ENCODE measurements at places on chromosomes 4 and X.

DNA sequence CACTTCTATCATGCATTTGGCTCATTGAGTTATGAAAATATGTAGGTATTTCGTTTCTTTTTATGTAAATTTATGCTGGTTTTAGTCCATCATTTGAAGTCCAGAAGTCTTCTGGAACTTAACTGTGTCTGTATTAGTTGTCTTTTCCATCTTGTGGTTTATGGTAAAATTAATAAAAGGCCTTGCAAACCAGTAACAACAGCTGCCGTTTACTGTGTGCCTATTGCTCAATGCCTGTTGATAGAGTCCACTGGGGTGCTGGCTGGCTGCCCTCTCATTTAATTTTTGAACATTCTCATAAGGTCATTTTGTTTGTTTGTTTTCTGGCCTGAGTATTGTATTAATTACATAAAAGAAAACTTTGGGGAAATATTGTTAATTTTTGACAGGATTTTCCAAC lies 98.0 kb downstream of the NAA11 start:
- no peak for DNase-seq

DNA sequence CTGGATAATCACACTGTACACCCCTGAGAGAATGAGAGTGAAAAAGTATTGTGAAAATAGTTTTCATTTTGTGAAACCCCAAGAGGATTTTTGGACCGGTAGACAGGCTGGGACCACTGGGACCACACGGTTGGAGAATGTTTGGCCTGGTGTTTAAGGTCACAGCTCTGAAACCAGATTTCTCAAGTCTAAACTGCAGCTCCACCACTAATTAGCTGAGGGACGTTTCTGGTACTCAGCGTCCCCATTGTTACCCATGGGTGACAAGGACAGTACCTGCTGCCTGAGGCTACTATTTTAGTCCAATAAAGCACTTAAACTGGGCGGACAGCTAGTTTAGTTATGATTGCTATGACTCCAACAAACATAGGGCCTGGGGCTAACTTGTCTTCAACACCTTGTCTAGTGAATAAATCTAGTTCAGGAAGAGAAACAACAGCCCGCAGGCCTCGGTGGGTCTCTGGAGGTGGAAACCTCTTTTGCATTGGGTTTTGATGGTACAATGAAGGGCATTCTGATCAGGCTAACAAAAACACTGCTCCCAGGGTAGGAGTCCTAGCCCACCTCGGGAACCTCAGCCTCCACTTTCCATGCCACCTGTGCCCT lies 509 bp upstream of the USP11 start:
- no peak for DNase-seq

DNA sequence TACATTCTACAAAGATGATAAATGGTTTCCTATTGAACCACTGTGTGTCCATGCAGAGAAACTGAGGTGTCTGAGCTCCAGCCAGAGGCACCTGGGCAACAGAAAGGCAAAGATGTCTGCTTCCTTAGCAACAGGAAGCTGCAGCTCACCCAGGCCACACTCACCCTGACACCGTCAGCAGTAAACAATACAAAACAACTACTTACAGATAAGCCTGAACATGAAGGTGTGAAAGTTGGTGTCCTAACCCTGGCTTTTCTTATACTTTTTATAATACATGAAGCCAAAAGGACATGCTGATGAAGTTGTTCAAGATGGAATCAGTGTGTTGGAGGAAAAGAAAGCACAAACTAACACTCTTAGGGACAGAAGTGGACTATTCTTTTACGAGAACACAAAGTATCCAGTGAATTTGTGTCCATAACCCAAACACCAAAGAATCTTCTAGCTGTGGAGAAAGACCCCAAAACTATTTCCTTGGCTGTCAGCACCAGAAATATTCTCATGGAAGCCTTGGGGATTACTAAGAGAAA lies 117.3 kb downstream of the SYNPO2 start:
- no peak for DNase-seq

- no peak for DNase-seq
Observed at GRCh38 chr4:23114538-23114937, 421.8 kb downstream of the GBA3 start.

DNA sequence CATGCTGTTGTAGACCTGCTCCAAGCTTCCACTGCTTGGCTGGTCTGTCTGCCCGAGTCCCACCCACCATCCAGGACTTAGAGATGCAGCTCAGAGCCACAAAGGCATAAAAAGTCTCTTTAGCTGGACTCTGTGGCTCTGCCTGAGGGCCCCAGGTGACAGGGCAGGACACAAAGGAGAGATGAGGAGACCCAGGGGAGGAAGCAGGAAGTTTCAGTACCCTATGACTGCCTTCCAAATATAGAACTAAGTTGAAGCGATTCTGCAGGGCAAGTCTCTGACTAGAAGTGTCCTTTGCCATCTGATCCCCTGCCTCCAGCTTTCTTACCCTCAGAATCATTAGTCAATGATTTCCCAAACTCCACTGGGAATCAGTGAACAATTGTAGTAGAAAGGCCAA lies 11.2 kb upstream of the CXCR3 start:
- no peak for DNase-seq

- DNase-seq = no peak
Observed at GRCh38 chr4:121786221-121786620, 14.9 kb upstream of the EXOSC9 start.

- DNase-seq = no peak
Observed at GRCh38 chrX:13248867-13249486, 70.9 kb downstream of the ATXN3L start.

DNA sequence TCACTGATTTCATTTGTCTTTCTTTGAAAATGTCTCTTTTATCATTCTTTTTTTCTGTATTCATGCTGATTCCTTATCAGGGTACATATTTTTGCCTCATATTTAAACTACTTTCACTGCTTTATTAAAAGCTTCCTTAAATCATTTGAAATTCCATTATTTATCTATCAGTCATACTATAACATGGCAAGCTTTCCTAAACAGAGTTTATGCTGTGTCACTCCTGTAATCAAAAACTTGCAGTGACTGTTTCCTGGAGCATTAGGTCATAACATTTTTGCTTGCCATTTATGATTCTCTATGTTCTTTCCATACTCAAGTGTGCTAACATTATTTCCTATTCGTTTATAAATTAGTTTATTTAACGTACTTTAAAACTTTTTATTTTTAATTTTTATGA lies 203.7 kb downstream of the BMPR1B start:
- DNase-seq = no peak

DNA sequence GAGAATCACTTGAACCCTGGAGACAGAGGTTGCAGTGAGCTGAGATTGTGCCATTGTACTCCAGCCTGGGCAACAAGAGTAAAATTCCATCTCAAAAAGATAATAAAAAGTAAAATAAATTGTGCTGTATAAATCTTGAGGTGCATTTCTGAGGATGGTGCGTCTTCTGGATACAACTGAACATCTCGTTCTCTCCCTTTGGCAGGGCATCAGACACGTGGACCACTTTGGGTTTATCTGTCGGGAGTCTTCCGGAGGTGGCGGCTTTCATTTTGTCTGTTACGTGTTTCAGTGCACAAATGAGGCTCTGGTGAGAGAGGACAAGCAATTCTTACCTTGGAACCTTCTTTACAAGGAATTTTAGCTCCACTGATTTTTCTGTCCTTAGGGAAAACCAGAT lies 60.2 kb downstream of the PTTG2 start:
- no peak for DNase-seq

GRCh38 chr4:66750273-66750672 lies 795.0 kb downstream of the CENPC start:
- DNase-seq = no peak

- no peak for DNase-seq
Observed at GRCh38 chrX:16671005-16671404, 21.0 kb downstream of the S100G start.

DNA sequence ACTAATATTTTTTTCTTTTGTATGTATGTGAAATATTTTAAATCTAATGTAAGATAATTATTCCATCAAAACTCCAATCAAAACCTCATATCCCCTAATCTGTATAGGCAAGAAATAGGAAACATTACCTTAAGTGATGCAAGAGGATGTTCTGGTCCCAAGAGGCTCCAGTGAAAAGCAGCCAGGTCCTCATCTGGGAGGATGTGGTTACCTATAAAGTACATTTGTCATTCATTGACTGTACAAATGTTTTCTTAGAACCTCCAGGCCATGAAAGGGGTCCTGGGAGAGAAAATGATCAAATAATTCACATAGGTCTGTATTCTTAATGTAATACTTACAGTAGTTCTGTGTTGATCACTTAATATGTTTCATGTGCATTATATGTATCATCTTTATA lies 25.5 kb downstream of the FAM120C start:
- DNase-seq = no peak

- no peak for DNase-seq
Observed at GRCh38 chr4:119707336-119707735, 78.7 kb upstream of the PDE5A start.

DNA sequence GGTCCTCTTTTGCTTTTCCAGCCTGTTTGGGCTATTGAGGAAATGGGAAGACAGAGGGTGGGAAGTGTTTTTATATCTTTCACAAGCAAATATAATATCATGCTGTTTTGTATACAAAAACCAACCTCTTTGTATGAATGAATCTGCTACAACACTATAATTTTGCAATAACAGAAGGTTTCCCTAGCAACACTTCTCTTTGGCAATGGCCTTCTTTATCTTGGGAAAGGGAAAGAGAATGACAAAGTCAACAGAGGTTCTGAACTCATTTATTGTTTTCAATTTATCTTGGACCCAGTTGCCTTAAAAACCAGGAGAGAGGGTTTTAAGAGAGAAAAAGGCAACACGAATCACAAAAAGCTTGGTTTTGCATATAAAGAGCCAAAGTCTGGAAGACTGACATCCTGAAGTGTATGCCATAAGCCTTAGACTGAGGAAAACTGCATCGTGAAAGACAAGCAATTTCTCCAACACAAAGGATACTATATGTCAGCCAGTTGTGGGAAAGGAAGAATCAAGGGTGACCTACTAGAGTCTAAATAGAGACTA lies 121.8 kb upstream of the FAM241A start:
- no peak for DNase-seq

- no peak for DNase-seq
Observed at GRCh38 chr4:144851948-144852347, 206.0 kb downstream of the HHIP start.

DNA sequence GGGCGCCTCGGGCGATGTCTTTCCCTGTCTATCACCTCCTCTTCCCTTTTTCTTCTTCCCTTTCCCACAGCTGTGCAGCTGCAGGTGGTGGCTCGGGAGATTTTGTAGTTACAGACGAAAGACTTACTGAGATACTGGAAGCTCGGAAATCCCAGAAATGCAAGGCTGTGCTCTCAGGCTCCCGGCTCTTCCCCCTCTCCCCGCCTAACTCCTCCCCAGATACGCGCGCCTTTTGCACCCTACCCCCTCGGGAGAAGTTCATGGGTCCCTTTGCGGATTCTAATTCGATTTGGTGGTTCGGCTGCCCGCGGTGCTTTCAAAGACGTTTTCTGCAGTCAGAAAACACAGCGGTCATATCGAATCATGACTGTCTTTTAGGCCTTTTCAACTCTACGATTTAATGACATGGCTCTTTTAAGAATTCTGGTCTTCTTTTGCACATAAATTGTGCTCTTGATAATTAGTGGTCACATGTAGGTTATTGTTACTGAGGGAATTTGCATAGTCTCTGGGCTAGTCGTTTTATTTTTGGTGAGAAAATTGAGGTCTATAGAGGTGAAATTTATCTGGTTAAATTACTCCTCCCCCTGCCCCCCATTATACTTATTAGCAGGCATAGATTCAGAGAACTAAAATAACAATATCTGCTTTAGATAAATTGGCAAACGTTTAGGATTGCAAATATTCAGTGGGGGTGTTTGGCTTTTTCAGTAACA lies 1.6 kb downstream of the SEPTIN11 start:
- DNase-seq = no peak

- no peak for DNase-seq
Observed at GRCh38 chr4:24680746-24681448, 96.5 kb upstream of the DHX15 start.

GRCh38 chr4:73345399-73345975 lies 58.6 kb upstream of the ALB start:
- DNase-seq = no peak

GRCh38 chrX:38514016-38514854 lies 47.1 kb upstream of the TSPAN7 start:
- no peak for DNase-seq

GRCh38 chr4:150248181-150248580 lies 169.9 kb downstream of the DCLK2 start:
- DNase-seq = no peak

DNA sequence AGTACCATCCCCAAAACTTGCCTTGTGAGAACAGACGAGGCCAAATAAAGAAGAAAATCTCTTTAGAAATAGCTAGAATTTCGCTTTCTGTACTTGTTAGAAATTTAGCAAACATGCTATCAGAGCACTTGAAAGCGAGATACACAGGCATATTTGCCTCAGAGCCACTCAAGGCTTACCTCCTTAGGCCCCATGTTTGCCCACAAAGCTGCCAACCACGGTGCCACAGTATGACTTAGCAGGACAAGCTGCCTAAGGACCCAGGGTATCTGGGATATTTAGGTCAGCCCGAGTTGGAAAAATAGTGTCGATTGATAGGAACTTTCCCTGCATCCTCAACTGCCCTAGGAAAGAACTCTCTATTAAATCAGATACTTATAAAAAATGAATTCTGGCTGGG lies 24.2 kb downstream of the NDNF start:
- DNase-seq = no peak

DNA sequence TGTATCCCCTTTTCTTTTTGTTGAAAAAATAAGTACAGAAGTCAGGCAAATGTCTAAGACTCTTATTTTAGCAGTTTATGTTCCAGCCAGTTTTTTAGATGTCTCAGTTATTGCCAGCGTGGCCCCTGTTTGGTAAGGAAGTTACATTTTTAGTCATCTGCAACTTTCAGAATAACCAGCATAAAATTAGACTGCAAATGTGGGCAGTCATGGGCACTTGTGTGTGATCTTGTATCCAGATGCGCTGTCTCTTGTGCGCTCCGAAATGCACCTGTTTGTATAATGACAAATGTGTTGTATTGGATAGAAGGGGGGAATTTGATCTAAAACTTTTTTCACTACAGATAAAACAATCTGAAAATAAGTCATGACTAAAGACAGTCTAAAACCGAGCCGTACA lies 44.3 kb upstream of the CLCN4 start:
- DNase-seq = no peak

DNA sequence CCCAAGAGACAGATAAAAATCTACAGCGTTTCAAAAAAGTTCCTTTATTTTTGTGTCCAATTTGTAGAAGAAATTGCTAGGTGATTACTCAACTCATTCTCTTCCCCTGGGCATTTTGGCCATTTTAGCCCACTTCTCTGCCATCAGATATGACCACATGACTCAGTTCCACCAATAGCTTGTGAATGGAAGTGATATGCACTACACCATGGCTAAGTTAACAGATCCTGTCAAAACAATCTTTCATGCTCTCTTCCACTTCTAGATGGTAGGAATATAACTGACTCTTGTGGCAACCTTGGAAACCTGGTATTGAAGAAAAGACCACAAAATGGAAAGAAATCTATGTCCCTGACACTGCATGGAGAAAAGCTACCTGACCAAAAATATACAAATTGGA lies 26.2 kb upstream of the FREM3 start:
- no peak for DNase-seq

GRCh38 chrX:132955690-132956089 lies 2.7 kb downstream of the HS6ST2 start:
- DNase-seq = no peak
